ENCODE measurements at places on chromosomes 4 and X. TPM values are rescaled to one million over a fixed set of nuclear protein-coding genes. Genes with fewer than 3 reads are reported as not detected.

The ADH7 gene
- total RNA-seq: 1.1 TPM

The MID2 gene
- total RNA-seq: 21.8 TPM

The F9 gene
- total RNA-seq: not detected

The PWWP3B gene
- 6.3 TPM for total RNA-seq

The LINC00632 gene
- 131 TPM for total RNA-seq

The CLCN4 gene
- total RNA-seq: 53.7 TPM

The FOXR2 gene
- not detected for total RNA-seq

The RAB39B gene
- 12.3 TPM for total RNA-seq

The CXorf51B gene
- not detected for total RNA-seq

The MAGEA1 gene
- total RNA-seq: not detected

The CDKL2 gene
- 8.1 TPM for total RNA-seq

The USP51 gene
- 9.1 TPM for total RNA-seq

The GPRASP3 gene
- 24.7 TPM for total RNA-seq

The PRICKLE3 gene
- total RNA-seq: 6.6 TPM

The TMSB15C gene
- 12.6 TPM for total RNA-seq

The KLB gene
- total RNA-seq: 0.11 TPM

The CYLC1 gene
- total RNA-seq: not detected

The FAM120C gene
- total RNA-seq: 12.6 TPM

The TASL gene
- 1.8 TPM for total RNA-seq

The SULT1B1 gene
- 2.5 TPM for total RNA-seq

The CT45A1 gene
- not detected for total RNA-seq

The CEP135 gene
- total RNA-seq: 21.4 TPM

The HSFX4 gene
- total RNA-seq: not detected

The MFAP3L gene
- 16.7 TPM for total RNA-seq

The CCSER1 gene
- 85.6 TPM for total RNA-seq

The ZFP42 gene
- 0.33 TPM for total RNA-seq

The APELA gene
- total RNA-seq: 2.7 TPM

The PAGE1 gene
- not detected for total RNA-seq

The DCAF12L2 gene
- 4.4 TPM for total RNA-seq

The NOX1 gene
- total RNA-seq: 0.33 TPM

The CHIC1 gene
- 21.9 TPM for total RNA-seq

The RUFY3 gene
- total RNA-seq: 183 TPM

The BRCC3 gene
- 18.5 TPM for total RNA-seq

The GLOD5 gene
- total RNA-seq: not detected

The ODAPH gene
- not detected for total RNA-seq

The TSPAN5 gene
- total RNA-seq: 55.3 TPM

The SPANXN3 gene
- not detected for total RNA-seq

The GNRHR gene
- 0.22 TPM for total RNA-seq

The SLC2A9 gene
- total RNA-seq: 6.4 TPM

The SPCS3 gene
- total RNA-seq: 96.0 TPM

The SUPT20HL1 gene
- total RNA-seq: not detected

The DAPP1 gene
- total RNA-seq: 3.1 TPM

The SH3TC1 gene
- 13.4 TPM for total RNA-seq

The ASB12 gene
- total RNA-seq: 0.38 TPM

The NIPAL1 gene
- 35.3 TPM for total RNA-seq

The CDS1 gene
- total RNA-seq: 9.1 TPM

The MPC1L gene
- total RNA-seq: not detected

The RGN gene
- total RNA-seq: 11.4 TPM
